NCI-H748 treated with DMSO at 0.1 percent for 48 hours (cell line): ENCODE measurements at places on chromosomes 12 and 14.
A peak's percentile ranks its signal among the peaks of the same experiment; 100 is the strongest.

DNA sequence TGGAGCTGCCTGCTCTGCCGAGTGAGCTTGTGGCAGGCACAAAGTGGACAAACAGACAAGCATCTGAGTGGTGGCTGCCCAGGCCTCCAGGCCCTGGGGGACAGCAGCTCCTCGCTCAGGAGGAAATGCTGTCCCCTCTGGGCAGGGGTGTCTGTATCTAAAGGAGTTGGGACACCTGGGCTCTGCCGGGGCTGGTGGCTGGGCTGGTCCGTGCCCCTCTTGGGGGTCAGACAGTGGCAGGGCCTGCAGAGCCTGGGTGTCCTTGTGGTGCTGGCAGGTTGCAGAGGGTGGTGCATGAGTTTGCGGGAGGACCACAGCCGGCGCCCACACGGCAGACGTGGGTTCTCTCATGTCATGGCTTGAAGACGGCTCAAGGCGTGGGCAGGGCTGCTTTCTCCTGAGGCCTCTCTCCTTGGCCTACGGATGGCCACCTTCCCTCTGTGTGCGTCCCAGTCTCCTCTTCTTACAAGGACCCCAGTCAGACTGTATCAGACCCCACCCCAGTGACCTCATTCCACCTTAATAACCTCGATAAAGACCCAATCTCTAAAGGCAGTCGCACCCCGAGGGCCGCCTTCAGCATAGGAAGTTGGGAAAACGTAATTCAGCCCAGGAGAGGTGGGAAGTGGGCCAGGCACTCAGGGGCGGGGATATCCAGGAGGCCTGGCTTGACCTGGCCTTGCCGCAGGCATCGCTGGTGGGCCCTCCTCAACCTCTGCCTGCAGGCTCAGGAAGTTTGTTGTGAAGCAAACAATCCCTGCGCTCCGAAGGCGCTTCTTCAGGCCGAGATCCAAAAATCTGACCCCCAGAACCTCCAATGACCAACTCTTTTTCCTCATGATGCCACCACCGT, 110.0 kb downstream of the KIF26A start:
- no peak for DNase-seq

DNA sequence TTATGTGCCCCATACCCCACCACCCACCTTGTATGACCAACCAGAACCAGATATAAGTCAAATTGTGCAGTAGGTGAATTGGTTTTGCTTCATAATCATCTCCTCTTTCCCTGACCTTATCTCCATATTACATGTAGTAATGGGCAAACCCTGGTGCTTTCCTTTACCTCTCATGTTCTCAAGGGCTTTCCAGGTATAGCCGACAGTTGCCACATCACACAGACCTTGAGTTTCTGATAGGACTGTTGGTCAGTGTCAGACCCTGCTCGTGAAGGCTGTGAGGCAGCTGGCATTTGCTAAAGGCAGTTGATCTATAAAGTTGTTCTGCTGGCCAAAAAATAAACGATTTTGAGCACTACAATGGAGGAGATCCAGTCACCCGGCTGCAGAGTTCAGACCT, 145.9 kb downstream of the ALX1 start:
- DNase-seq, result no peak

DNA sequence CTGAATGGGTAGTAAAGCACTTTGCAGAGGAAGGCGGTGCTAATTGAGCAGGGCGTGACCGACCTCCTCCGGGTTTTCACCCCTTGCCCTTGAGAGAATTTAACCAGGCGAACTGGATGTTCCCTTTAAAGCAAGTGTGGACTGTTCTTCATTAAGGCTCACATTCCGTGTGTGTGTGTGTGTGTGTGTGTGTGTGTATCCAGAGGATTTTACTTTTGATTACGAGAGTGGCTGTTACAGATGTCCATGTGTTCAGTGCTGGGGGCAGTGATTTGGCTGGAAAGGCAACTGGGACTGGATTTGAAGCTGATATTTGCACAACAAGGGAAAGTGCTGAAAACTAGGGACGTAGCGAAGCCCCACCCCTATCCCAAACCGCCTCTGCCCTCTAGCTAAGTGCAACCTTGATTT, 2.2 kb downstream of the TMEM132C start:
- DNase-seq, result peak; percentile 59

DNA sequence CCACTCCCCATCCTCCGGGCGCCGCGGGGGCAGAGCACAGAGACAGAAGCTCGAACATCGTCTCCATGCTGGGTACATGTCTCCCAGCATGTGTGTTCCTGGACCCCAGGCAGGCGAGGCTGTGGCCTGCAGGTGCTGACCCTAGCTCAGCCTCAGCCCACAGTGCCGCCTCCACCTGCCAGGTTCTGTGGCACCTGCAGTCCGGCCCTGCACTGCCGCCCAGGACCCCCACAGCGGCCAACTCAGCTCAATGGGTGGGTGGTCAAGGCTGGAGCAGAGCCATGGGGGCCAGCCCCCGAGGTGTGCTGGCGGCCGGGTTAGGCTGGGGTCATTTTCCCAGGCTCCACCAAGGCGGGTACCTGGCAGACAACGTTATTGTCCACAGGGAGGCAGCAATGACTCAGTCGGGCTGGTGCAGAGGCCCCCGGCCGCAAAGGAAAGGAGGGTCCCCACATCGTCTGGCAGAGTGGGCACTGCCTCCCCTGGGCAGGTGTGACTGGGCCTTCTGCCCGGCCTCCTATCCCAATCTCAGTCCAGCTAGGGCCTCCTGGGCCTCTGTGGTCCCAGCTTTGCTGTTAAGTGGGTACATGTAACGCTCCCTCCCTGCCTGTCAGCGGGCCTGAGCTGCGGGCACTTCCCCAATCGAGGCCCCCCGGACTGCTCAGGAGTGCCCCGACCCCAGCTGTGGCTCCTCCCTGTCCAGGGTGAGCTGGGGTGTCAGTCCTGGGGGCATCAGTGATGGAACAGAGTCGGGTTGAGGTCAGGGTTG, 20.2 kb upstream of the NUDT14 start:
- DNase-seq, result no peak

DNA sequence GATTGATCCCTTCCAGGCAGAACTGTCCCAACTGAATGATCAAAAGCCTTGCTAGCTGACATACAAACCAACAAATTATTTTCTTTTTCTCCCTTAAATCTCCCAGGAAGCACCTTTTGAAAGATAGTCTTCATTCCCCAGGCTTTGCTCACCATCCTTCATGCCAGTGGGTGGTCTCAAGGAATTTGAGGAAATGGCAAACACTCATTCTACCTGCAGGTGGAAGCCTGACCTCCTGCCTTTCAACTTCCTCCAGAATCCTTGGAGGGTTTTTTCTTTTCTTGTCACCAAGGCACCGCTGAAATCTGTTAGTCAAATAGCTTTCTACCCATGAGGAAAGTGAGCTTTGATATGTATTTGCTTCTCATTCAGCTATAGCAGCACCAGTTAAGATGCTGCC, 128.5 kb downstream of the WIF1 start:
- DNase-seq, result no peak

- DNase-seq, result no peak
These were observed 84.7 kb upstream of the TSPAN8 start for GRCh38 chr12:71242511-71242910.

- no peak for DNase-seq
These were observed 71.7 kb upstream of the ETV6 start for GRCh38 chr12:11577658-11578260.

GRCh38 chr14:80705241-80705980, 236.1 kb downstream of the CEP128 start:
- no peak for DNase-seq

DNA sequence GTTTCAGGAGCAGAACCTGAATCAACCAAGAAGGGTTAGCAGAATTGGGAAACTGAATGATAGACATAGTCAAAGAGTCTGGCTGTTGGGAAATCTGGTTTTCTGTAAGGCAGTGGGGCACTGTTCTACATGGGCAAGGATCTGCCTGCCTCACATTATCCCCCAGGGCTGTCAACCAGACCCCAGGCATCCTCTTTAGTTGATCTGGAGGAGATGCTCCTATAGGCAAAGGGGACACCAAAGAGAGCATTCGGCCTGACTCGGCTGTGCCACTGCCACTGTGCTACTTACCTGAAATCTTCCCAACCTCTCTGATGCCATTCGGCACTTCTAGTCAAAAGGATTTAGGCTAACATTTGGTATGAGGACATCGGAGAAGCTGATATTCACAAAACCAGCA, 4.1 kb downstream of the ISCU start:
- no peak for DNase-seq

DNA sequence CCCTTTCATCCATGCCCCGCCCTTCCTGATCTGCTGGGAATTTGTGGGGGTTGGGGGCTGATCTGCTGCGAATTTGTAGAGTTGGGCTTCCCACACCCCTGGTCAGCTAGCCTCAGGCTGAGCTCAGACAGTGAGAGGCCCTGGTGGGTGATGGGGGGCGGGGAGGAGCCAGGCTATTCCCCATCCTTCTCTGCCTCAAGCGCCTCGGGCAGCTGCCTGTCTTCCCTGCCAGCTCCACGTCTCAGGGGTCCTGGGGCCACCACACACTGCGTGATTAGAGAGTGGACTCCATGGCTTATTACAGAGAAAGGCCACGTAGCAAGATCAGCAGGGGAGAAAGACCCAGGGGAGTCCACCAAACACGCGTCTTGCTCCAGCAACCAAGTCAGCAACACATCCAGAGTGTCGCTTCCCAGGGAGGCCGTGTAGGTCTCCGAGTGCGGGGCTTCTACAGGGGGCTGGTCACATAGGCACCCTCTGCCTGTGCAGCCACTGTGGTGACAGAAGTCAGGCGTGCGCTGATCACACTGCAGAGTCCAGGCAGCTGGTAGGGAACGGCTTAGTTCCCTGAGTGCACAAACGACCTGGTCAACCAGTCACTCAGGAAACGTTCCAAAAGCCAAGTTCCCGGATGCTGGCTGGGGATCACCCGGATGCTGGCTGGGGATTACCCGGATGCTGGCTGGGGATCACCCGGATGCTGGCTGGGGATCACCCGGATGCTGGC, 254.4 kb upstream of the SFSWAP start:
- no peak for DNase-seq

DNA sequence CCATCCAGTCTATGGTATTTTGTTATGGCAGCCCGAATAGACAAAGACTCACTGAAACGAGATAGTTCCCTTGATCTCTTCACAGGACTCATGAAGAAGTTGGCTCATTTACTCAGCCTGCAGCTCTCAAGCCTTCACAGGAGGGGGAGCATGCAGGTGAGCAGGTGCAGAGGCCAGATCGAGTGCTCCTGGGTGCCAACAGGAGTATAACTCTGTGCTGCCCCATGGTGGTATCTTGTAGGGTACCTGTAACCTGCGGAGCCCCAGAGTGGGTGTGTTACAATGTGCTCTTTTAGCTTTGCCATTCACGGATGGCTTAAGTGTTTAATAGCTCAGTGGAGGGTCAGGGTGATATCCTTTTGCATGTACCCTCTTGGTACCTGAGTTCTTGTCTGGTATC, 159.5 kb downstream of the METTL25 start:
- DNase-seq, result no peak

DNA sequence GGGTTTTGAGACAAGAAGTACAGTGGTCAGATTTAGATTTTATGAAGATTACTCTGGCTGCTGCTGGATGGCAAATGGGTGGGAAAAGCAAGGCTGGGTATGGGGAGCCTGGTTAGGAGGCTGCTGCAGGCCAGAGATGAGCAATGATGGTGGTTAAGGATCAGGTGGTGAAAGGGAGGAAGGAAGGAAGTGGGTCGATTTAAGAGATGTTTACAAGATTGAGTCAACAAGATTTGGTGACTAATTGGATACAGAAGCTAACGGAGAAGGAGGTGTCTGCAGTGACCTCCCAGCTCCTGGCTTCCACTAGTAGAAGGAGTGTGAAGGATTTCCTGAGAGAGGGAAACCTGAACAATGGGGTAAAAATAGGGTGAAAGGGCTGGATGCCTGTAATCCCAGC, 18.7 kb downstream of the NOS1 start:
- no peak for DNase-seq

- no peak for DNase-seq
These were observed 11.4 kb downstream of the AKT1 start for GRCh38 chr14:104784218-104784568.
